Urinary bladder (tissue), 4 donors: ENCODE measurements at places on chromosomes 5 and 9. TPM values are rescaled to one million over a fixed set of nuclear protein-coding genes. Genes with fewer than 3 reads are reported as not detected.
A peak's percentile ranks its signal among the peaks of the same experiment; 100 is the strongest.

Gene SLC6A7
- 0.01 TPM for polyA plus RNA-seq

DNA sequence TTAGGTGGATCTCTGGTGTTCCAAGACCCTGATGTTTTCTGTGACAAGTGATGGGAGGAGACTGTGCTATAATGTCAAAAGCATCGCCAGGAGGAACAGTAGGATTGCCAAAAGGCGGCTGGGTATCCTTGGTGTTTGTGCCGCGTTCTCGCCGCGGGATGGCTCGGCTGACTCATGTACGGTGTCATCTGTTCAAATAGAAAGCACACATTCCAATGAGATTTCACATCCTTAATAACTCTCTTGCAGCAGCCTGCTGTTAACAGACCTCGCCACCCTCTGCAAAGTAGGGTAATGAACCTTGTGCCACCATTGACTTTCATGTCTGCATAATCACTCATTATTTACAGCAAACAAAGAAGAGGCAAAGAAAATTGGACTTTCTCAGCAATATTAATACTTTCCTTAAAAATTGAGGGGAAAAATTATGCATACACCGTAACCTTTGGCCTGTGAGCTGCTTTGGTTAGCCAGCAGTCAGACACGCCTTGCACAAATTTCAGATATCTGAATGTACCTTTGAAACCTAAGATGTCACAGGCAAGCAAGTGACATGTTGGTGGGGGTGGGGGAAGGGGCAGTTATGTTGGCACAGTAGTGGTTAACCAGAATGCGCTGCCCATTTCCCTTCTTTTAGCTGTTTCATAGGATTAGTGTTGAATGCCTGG lies 289.4 kb downstream of the EFNA5 start:
- DNase-seq: no peak

Gene IL9
- polyA plus RNA-seq: not detected

Gene FAM169A
- 1.1 TPM for polyA plus RNA-seq

Gene IL3
- not detected for polyA plus RNA-seq

Gene EIF4E1B
- not detected for polyA plus RNA-seq

DNA sequence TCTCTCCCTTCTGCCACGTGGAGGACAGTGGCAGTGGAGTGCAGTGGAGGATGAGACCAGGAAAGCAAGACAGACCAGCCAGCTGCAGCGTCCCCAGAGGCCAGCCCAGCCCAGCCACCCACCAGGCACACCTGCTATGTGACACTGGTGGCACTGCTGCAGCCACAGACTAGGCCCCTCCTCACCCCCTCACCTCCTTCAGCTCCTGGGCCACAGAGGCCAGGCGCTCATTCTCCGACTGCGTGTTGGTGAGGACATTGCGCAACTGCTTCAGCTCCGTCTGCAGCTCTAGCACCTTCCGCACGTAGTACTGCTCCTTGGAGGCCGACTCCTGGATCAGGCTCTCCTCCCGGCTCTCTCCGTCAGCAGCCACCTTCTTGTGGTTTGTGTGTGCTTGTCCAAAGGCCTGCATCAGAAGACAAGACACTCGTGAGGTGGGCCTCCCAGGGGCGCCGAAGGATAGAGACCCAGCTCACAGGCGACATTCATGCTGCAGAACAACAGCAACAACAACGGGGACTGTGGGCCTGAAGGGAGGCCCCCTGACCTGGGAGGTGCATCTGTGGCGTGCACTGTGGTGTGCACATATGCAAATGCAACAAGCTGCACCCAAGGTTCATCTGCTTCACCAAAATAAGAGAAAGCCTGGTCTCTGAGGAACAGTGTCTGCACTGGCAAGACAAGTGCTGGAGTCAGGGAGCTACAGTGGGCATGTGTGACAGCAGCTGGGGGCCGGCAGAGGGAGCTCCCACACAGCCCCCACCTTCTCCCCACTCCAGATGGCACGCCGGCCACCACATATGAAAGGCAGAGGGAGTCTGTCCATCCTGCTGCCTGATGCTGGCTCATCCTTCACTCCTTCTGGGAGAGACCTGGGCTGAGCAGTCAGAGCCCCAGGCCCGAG lies 35.5 kb downstream of the BICD2 start:
- DNase-seq: no peak

DNA sequence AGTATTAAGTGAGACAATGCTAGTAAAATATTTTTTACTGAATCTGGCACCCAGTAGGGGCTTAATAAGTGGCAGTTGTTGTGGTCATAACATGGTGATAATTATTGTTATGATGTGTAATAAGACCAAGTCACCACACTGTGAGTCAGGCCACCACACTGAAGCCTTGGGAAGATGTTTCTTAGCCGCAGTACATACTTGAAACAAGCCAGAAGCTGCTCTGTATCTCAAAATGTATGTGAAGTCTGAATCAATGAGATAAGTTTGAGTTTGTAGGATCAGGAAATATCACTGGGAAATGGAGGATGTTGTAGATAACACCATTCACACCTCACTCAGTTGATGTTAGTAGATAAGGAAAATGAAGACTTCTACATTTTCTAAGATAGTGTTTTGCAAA lies 51.3 kb upstream of the PTPN3 start:
- no peak for DNase-seq

DNA sequence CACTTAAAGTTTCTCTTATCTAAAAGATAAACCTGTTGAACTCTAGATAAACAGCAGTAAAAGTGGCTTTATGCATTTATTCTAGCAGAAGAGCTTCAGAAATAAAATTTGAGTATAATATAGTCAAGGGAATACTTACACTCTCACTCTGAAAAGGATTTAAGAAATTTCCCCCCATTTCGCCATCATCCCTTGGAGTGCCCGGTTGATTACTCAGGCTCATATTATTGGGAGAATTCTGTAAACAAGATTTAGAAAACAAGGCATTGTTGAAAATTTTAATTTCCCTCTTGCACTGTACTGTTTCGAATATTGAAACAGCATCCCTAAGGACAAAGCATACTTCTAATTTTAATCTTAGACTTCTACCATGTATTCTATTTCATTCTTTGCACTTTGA lies 34.5 kb upstream of the ACOT12 start:
- no peak for DNase-seq

GRCh38 chr9:113879318-113879717 lies 3.2 kb downstream of the ZNF618 start:
- DNase-seq: no peak

DNA sequence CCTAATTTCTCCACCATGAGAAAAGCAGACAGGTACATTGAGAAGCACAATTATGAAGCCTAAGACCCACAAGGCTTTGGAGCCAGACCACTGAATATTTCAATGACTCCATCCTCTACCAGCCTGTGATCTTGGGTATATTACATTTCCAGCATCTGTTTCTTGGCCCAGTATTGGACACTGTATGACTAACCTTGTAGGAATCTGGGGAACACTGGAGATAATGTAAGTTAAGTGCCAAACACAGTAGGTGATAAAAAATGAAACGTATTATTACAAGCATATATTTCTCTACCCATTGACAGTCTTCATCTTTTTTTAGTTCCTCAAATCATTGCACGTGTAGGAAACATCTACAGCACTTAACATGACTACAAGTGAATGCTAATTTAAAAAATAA lies 28.6 kb upstream of the FEM1C start:
- DNase-seq: no peak

- DNase-seq: no peak
Observed at GRCh38 chr9:119961774-119962424, 592.7 kb upstream of the BRINP1 start.

- no peak for DNase-seq
Observed at GRCh38 chr9:30524311-30524710, 1860.1 kb upstream of the ACO1 start.

GRCh38 chr5:147483961-147484707 lies 25.7 kb downstream of the DPYSL3 start:
- peak; percentile 77 for DNase-seq

DNA sequence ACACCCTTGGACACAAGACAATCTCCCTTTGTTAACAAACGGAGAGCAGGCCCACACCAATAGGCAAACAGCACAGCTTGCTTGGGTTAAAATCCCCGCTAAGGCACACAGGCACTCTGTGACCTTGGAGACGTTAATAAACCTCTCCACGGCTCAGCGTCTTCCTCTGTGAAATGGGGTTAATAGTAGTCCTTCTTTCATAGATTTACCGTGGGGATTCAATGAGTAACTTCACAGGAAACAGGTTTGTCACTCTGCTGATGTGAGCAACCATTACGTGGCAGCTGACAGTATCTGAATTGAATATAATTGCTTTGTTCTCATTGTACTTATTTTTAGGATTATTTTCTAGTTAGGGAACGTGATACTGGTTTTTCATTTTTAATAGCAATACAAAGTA lies 65.2 kb upstream of the ADRA1B start:
- no peak for DNase-seq

GRCh38 chr9:4235871-4236804 lies 63.7 kb downstream of the GLIS3 start:
- DNase-seq: no peak

- DNase-seq: no peak
Observed at GRCh38 chr9:110996436-110997220, 41.6 kb downstream of the LPAR1 start.

DNA sequence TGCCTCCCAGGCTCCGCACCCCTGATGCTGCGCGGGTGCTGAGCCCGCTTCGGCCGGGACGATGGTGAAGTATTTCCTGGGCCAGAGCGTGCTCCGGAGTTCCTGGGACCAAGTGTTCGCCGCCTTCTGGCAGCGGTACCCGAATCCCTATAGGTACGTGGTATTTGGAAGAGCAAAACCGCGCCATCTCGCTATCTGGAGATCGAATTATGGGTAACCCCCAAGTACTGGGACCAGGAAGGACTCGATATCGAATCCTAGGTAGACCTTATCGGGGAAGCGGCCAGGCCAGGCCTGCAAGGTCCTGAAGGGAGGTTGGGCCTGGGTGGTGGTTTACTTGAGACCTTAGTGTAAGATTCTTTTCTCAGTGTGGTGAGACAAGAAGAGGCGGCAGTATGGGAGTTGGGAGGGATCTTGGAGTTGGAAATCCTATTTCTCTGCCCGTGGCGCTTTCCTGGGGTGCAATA lies 359 bp downstream of the PRELID1 start:
- no peak for DNase-seq

DNA sequence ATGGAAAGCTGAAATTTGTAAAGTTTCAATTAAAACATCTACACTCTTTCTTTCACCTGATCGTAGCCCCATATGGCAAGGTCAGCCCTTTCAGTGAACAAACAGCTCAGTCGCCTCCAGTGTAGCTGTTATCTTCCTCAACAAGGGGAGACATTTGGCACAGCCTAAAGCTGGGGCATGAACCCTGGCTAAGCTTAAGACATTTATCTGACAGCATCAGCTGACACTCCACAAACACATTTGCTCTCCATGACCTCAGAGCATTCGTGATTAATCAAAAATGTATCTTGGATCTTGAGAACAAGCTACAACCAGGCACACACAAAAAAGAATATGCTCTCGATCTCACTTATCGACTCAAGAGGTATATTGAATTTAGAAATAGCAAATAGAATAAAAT lies 67.3 kb downstream of the POU5F2 start:
- no peak for DNase-seq

GRCh38 chr5:149485655-149486615 lies 65.3 kb downstream of the CSNK1A1 start:
- peak; percentile 90 for DNase-seq

Gene BNC2
- polyA plus RNA-seq: 10.7 TPM

DNA sequence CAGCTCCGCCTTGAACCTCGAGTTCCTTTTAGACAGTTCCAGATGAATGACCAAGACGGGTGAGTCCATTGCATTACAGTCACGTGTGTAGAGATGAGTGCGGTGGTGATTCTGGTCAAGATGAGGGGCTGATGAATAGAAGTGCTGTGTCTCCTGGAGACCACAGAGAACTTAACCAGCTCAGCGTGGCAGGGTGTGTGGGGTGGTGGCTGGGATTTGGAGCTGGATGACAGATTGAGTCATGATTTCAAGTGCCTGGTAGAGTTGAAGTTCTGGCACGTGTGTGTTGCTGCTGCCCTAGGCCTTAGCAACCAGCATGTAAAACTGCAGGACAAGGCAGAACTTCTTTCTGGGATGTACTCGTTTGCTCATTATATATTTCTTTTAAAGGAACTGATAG lies 53.3 kb downstream of the PRRC2B start:
- no peak for DNase-seq

DNA sequence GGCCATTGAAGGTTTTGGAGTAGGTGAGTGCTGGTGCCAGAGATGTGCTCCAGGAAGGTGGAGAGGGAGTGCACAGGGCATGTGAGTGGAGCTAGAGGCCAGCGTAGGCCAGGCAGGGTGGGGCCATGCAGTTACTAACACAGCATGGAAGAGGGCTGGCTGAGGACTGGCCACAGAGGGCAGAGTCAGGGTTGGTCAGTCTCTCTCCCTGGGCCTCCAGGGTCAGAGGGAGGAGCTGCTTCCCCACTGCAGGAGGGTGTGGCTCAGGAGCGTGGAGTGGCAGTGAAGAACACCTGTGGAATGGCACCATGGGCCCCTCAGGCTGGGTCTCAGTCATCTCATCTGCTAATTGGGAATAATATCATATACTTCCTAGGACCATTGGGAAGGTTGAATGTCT lies 167.7 kb downstream of the MACROH2A1 start:
- no peak for DNase-seq

- no peak for DNase-seq
Observed at GRCh38 chr9:7910426-7911020, 110.9 kb upstream of the DMAC1 start.

DNA sequence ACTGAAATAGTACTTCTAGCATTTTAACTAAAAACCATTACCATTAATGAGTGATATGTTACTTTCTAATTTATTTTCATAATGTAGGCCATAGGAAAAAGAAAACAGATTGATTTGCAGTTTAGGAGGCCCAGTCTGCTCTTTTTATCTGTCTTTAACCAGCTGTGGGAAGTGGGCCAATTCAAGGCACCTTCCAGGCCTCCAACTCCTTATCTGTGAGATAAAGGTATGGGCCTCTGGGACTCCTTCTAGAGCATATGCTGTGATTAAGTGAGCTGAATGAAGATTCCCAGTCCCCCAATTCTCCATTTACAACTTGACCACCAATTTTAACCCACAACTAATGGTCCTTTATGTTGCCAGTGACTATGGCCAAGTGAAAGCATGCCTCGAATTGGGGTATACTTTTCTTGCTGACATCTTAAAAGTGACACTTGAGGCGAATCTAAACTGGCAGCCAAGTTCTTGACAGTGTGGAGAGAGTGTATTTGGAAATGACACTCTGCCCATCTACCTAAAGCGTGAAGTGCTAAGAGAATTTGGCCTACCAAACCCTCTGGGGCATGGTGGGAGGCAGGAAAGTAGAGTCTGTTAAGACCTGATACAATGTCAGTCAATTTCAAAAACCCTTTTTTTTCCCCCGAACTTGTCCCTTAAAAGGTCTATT lies 88.3 kb downstream of the PIK3R1 start:
- DNase-seq: no peak

- no peak for DNase-seq
Observed at GRCh38 chr5:142014911-142015584, 2.2 kb upstream of the GNPDA1 start.

- no peak for DNase-seq
Observed at GRCh38 chr9:119902611-119903010, 533.4 kb upstream of the BRINP1 start.

GRCh38 chr9:83422527-83422926 lies 115.7 kb downstream of the FRMD3 start:
- DNase-seq: no peak

DNA sequence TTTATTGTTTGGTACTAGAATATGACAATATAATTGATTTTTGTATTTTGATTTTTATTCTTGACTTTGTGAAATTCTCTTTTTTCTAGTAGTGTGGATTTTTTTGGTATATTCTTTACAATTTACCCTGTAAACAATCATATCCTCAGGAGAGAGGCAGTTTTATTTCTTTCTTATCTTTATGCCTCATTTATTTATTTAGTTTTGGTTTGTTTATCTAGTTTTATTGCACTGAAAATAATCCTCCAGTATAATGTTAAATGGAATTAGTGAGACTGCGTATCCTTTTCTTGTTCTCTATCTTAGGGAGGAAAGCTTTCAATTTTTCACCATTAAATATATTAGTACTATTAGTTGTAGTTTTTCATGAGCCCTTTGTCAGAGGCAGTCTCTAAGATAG lies 109.4 kb downstream of the MACROH2A1 start:
- DNase-seq: no peak
